Right atrium auricular region (tissue), 2 donors: ENCODE measurements at places on chromosomes 5 and 9. TPM values are rescaled to one million over a fixed set of nuclear protein-coding genes. Genes with fewer than 3 reads are reported as not detected.

DNA sequence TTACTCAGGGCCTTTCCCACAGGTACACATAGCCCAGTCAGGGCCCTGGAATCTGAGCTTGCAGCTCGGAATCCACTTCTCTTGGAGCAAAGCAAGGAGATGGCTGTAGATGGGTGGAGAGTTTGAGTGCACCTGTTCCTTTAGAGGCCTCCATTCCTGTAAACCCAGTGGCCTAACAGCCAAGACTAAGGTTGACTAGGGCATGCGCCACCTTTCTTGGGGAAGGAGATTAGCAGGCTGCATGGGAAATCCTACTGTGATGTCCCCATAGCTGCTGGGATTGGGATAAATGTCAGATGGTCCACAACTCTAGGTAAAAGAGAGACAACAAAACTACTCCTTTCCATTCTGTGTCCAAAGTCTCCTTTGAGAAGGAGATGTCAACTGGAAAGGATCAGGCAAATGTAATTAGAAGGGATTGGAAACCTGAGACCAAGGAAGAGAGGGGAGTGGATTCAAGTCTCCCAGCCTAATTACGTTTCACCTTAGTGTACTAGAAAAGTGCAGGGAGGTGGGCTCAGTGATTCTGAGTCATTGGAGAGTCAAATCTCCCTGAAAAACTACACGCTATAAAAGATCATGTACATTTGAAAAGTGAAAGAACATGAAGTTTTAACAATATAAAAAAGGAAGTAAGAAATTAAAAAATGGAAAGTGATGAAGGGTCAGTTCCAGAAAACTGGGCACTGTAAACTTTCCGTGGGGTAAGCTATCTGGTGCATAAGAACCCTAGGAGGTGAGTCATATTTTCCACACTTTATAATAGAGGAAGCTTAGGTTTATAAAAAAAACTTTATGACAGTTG is 104.2 kb downstream of the SEC61B start:
- DNase-seq, result no peak

- DNase-seq, result no peak
Measured at GRCh38 chr5:167574464-167574863, 717.0 kb upstream of the WWC1 start.

DNA sequence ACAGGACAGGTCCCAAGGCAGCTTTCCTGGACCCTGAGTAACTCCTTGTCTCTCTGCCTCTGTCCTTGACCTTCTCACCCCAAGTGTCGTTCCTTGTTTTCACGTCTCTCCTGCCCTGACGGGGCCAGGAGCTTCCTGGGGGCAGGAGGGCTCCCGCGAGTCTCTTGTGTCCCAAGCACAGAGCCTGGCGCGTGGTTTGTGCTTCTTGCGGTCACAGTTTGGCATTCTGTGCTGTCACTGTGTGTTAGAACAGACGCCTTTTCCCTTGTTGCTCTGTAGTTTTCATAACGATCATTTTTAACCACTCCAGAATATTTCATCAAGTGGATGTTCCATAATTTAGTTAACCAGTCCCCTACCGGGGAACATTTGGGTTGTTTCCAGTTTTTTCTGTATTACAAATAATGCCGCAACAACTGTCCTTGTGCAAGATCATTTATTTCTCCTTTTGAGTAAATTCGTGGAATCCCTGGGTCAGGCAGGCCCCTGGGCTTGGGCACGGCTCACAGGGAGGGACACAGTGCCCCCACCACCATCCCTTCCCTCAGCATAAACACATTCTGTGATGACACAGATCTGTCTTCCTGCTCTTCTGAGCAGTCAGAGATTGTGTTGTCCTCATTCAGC is 71.9 kb downstream of the TSPAN17 start:
- DNase-seq, result no peak

DNA sequence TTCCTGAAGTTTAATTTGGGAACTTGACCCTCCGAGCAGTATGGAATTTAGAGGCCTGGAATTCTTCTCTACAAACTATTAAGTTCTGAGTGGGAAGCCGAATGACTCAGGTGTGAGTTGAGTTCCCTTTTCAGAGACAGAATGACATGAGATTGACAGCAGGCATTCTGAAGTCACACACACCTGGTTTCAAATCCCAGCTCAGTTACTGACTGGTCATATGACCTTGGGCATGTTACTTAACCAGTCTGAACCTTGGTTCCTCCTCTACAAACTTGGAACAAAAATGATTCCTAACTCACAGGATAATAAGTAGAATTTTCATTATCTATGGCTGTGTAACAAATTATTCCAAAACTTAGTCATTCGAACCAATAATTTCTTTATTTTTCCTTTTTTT is 45.5 kb upstream of the GPBP1 start:
- DNase-seq, result no peak

- no peak for DNase-seq
Measured at GRCh38 chr9:134943411-134943810, 25.7 kb upstream of the FCN1 start.

- no peak for DNase-seq
Measured at GRCh38 chr9:78856144-78856543, 559.2 kb downstream of the PSAT1 start.

MUSK gene
- 2.0 TPM for total RNA-seq

HSPB3 gene
- 338 TPM for total RNA-seq

FGD3 gene
- 3.3 TPM for total RNA-seq

C9 gene
- not detected for total RNA-seq
